ENCODE measurements at places on chromosomes 2 and 18.
A peak's percentile ranks its signal among the peaks of the same experiment; 100 is the strongest.

GRCh38 chr18:27899893-27900292 is 277.0 kb downstream of the CDH2 start:
- DNase-seq, result no peak

GRCh38 chr2:3652896-3653625 is 4.9 kb upstream of the ALLC start:
- no peak for DNase-seq

DNA sequence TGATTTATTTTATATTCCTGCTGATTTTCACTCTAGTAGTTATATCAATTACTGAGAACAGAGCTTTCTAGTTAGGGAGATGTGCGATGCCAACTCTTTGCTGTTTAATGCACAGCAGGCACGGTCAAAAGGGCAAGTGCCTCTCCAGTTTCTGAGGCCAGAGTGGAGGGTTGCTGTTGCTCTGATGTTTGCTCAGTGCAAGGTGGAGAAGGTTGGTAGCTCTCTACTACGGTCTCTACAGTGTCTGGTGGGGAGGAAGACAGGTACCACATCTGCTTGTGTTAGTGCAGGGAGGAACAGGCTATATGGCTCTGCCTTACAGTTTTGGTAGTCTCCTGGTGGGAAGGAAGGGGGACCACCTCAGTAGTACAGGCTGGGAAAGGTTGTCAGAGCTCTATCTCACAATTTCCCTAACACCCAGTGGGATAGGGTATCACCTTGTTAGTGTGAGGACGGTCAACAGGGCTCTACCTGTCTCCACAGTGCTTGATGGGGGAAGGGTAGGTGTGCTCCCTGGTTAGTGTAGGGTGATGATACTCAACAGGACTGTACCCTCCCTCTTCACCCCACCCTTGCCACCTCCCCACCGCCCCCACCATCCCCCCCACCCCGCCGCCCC is 85.9 kb downstream of the FANCL start:
- DNase-seq, result no peak

GRCh38 chr18:63365876-63366212 is 1.2 kb downstream of the KDSR start:
- peak; percentile 25 for DNase-seq

DNA sequence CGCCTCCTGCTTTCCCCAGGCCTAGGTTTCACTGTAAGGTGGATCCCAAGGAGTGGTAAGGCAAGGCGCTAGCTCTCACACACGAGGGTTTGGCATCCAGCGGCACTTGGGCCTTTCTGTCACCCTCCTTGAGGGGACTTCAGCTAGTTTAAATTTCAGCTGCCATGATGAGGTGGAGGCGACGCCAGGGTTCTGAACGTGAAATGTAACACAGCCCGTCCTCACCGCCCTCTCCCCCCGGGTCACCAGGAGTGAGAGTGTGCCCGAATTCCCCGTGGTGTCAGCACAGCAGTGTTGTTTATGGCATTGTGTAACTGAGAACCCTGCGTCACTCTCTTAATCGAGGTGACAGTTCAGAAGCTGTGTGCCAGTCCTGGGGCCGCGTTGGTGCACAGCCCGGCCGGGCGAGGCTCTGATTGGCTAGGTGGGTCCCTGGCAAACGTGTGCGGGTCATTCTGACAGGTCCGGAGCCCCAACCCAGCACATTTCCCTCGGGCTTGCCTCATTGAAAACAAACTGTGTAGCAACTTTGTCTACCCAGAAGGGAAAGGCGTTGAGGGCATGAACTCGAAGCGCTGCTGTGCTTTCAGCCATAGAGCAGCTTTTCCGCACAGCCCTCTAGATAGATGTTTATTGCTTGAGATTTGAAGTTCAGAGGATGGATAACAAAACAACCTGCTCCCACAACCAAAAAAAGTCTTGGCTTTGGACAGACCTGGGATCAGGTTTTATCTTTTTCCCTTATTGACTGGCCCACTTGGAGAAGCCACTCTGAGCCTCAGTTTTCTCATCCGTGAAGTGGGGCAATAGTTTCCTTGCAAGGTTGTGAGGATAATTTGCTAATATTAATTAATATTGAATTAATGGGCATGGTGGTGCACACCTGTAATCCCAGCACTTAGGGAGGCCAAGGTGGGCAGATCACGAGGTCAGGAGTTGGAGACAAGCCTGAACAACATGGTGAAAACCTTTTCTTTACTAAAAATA is 4.9 kb downstream of the CIDEA start:
- DNase-seq, result no peak

DNA sequence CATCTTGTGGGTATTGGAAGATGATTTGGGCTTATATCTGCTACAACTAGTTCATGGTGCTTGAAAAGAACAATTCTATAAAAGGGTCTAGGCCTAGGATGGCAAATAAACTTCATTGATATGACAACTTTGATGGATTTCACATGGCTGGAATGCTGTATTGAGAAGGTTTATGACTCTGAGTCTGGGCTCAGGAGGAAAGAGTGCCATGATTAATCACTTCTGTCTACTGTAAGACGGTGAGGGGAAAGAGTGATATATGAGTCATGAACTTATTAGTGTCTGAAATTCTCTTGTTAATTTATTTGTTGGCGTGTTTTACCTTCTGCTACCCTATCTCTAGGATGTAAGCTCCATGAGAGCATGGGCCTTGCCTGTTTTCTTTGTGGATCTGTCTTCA is 17.0 kb upstream of the ADCYAP1 start:
- DNase-seq, result no peak

- DNase-seq, result no peak
Observed at GRCh38 chr2:147648471-147648870, 196.4 kb upstream of the ACVR2A start.

- DNase-seq, result no peak
Observed at GRCh38 chr2:12688091-12688490, 28.6 kb upstream of the TRIB2 start.

DNA sequence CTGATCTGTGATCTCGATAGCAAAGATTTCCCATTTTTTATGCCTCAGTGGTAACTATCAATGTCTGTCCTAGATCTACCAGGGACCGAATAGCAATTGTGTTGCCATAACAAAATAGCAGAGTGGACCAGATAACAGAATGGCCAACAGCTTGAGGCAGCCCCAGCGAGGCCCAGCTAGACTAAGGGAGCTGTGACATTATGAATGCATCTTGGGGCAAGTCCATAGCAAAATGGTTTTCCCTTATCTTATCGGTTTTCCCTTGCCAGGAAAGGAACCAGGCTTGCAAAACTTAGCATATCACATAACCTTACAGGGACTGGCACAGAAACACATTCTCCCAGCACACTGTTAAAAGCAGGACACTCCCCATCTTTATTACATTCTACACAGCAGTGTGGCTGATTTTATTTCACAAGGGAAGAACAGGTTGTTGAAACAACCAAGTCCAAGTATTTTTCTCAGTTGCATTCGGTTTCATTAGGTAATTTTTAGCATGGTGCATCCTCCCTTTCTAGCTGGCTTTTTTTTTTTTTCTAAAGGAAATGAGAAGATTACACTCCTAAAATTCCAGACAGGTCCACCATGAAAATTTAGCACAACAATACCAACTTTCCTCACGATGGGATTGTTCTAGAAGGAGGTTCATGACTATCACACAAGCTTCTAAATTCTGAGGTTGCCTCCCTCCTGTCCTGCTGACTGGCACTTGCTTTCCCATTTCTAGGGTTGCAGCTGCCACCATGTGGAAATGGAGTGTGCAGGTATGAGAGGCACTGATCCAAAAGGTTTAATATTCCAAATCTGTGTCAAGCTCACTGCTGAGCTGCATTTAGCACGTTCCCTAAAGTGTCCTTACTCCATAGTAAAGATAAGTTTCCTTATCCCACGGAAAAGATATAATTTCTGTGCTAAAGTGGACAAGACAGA is 97.0 kb upstream of the SLC35G4 start:
- DNase-seq, result no peak

GRCh38 chr2:7997279-7997678 is 684.6 kb upstream of the ID2 start:
- DNase-seq, result no peak

DNA sequence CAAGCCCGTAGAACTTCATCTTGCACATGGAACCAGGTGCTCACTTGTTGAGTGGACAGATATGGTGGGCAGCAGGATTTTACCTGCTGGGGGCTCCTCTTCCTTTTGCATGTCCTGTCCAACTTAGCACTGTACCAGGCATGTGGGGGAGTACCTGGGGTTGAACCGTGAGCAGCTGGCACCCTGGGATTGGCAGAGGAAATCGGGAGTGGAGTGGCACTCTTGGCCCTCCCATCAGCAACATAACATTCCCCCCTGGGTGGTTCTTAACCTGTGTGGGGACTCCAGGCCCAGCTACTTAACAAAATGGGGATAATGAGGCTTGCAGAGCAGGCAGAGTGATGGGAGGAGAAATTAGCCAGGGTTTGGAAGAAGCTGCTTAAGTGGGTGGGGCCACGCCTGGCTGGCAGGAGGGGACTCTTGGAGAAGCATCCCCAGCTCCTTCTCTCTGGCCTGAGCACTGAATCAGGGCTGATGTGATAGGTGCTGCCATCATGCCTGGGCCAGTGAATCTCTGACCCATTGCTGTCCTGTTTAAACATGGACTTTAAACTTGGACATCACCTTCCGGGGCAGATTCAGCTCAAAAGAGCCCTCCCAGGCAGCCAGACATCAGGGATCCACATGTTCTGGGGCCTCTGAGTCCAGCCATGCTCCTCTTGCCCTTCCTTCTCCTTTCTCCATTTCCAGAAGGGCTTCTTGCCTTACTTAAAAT is 15.5 kb downstream of the FOSL2 start:
- DNase-seq, result no peak

DNA sequence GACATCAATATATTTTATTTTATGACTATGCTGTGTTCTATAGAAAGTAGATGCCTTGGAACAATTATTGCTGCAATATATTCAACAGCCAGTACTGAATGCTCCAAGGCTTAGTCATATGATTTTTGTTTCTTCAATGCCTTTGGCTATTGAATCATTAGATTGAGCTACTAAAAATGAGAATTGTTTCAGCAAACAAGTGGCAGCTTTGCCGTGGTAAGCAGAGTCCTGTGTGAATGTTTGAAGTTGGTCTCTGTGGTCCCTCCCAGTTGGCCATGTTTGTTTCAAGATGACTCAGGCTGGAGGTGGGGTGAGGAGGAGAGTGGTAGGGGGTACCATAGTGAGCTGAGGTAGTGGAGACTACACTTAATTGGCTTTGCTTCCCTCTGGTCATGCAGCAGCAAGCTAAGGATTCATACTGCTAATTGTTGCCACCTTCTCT is 198.6 kb upstream of the EPAS1 start:
- peak; percentile 65 for DNase-seq

GRCh38 chr2:174572556-174572955 is 25.0 kb downstream of the WIPF1 start:
- peak; percentile 72 for DNase-seq

DNA sequence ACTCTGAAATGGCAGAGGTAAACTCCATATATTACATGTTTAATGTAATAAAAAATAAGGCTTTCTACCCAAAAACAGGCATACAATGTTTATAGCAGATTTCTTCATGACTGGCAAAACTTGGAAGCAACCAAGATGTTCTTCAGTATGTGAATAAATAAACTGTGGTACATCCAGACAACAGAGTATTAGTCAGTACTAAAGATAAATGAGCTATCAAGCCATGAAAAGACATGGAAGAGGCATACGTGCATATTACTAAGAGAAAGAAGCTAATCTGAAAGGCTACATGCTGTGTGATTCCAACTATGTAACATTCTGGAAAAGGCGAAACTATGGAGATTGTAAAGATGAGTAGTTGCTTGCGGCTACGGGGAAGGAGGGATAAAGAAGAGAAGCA is 97.4 kb downstream of the OSR1 start:
- no peak for DNase-seq

GRCh38 chr2:240575101-240575965 is 7.0 kb downstream of the RNPEPL1 start:
- DNase-seq, result no peak

GRCh38 chr18:71321319-71321718 is 1032.5 kb downstream of the SOCS6 start:
- no peak for DNase-seq

DNA sequence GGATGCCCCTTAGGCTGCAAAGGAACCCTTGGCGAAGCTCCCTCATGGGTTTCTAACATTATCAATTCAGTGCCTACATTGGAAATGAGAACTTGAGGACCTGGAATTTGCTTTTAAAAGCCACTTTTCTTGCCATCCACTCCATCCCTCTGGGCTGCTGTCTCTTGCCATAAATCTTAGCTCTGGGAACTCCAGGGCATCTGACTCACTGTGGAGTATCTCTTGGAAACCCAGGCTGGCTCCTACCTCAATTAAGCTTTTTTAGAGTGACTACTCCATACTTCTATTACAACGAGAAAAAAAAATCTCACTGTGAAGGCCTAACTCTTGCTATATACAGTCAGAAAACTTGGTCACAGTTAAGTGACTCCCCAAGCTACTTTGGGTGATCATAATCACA is 227.2 kb upstream of the SETBP1 start:
- DNase-seq, result no peak
